NCI-H2081 treated with DMSO at 0.1 percent for 48 hours (cell line): ENCODE measurements at places on chromosomes 1 and 21.

- no peak for DNase-seq
Observed at GRCh38 chr1:22611530-22611947, 24.9 kb upstream of the C1QA start.

DNA sequence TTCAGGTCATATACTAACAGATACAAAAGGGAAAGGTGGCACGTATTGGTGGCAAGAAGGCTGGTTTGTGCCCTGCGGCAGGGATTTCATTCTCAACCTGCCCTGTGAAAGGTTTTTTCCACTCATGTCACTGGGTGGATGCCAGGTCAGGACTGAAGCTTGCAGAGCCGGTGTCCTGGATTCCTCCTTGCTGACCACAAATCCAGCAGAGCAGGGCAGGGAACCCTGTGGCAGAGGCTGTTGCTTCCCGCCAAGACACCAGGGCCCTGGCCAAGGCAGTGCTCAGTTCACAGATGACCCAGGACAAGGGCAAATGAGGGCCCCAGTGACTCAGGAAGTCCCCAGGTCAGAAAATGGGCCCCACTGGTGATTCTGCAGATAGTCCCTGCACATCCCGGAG is 16.4 kb downstream of the BSND start:
- DNase-seq = no peak

DNA sequence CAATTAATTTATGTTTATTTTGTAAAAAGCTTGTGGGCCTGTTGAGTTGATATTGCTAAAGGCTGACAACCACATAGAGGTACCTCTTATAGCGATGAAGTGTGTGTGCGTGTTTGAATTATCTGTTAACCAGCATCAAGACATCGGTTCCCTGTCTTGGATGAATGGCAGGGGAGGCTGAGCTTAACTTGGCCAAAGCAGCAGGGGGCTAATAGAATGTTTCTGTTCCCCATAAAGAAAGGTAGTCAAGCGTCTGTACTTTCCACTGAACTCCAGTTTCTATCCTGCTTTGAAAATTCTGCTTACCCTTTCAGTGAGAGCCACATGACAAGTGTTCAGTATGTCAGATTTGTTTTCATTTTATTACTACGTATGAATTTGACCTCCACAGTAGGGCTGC is 63.0 kb downstream of the ROR1 start:
- no peak for DNase-seq

- DNase-seq = no peak
Observed at GRCh38 chr1:10973552-10973951, 38.9 kb upstream of the TARDBP start.

DNA sequence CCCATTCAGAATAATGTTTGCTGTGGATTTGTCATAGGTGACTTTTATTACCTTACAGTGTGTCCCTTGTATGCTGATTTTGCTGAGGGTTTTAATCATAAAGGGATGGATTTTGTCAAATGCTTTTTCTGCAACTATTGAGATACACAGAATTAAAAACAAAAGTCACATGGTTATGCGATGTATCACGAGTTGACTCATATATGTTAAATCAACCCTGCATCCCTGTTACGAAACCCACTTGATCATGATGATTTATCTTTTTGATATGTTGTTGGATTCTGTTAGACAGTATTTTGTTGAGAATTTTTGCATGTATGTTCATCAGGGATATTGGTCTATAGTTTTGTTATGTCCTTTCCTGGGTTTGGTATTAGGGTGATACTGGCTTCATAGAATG is 10.7 kb upstream of the OR2T34 start:
- no peak for DNase-seq

DNA sequence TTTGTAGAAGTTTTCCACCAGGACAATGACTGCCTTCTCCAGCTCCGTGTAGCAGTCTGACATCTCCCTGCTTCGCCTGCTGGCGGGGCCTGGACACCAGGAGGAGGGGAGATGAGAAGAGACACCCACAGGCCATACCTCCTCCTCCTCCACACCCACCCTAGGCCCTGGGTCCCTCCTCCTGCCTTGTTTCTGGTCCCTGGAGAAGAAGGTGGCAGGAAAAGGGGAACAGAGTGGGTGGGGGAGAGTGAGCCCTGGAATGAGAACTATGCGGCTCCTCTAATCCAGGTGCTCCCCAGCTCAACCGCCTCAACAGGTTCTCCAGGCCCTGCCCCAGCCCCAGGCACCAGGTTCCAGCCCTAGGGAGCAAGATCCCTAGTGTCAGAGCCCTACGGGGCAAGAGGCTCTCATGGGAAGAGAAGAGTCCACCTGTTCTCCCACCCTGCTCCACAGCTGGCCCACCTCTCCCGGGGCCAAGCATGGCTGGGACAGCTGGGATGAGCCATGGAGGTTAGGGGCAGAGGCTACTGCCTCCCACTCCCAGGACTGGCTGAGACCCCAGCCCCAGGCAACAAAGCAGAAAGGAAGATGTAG is 4.8 kb downstream of the S100A16 start:
- no peak for DNase-seq

DNA sequence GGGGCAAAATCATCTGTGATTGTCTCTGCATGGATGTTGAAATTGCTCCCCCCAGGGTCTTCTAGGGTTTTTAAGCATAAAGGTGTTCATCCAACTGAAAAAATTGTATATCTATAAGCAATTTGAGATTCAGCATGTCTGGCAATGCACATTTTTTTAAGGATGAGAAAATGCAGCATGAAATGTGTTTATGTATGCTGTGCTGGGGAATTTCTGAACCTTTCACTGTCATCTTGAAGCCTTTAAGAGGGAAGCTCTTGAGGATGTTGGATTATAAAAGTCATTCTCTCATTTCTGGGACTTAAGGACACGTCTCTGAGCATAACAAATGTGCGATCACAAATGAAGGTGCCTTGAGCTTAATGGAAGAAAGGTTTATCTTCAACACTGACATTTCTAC is 9.4 kb downstream of the OVAAL start:
- no peak for DNase-seq

- no peak for DNase-seq
Observed at GRCh38 chr1:156999596-157000320, 45.8 kb downstream of the ARHGEF11 start.

DNA sequence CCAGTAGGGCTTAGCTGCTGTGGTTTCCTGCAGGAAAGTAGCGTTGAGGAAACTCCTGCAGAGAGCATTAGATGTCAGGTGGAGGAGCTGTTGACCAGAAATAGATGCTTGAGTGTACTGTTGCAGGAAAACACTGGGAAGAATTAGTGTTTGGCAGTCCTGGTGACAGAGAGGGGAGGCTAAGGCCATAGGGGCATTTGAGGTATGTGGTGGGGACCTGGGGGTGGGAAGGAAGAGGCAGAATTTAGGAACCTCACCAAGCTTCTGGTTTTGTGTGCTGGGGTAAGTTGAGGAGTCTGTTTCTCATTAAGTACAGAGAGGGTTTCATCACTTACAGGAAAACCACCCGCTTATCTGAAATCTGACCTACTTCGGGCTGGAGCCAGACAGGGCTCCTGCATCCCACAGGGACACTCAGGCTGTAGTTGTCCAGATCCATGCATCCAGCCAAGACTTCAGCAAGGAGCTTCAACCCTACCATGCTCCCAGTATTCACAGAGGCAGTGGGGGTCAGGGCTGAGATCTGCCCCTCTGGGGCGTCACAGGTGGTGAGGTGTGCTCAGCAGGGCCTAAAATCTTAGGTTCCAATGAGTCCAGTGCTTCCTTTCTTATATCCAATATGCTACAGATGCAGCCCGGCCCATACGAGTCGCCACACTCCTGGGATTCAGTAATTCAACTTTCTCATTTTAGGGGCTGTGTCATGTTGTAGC is 15.1 kb downstream of the SH2D2A start:
- no peak for DNase-seq

- DNase-seq = no peak
Observed at GRCh38 chr1:40309374-40310128, 7.5 kb downstream of the COL9A2 start.
